ENCODE measurements at places on chromosomes 4 and X.

DNA sequence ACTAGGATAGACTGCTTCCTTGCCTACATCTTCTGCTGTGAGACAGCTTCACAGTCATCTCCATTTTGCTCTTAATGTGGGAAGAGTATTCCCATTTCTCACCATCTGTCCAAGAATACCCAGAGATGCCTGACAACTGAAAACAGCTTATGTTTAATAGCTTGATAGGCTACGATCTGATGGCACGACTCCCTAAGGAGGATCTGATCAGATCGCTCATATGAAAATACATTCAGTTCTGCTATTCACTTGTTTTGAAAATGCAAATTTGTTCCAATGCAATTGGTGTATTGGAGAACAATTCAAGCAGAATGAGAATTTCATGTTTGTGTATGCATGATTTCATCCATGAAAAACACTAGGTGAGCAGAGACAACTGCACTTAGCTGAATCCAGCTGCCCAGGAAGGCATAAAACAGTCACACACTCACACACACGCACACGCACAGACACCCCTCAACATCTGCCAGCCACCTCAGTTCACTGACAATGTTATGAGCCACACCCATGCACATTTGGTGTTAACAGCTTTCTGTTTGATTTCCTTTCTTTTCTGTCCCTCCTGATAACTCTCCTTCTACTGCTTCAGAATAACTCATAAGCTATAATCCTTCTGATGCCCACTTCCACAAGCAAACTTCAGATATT, 29.6 kb downstream of the TRIML1 start:
- DNase-seq = no peak

- DNase-seq = peak; percentile 62
Measured at GRCh38 chr4:83535520-83536361, at the start of gene GPAT3. Gene GPAT3, plus strand, starts transcription at chr4:83536108. Its CDS starts 515 bp downstream, at chr4:83536623.

GRCh38 chr4:155675709-155676429, 9.2 kb downstream of the GUCY1A1 start:
- DNase-seq = no peak

DNA sequence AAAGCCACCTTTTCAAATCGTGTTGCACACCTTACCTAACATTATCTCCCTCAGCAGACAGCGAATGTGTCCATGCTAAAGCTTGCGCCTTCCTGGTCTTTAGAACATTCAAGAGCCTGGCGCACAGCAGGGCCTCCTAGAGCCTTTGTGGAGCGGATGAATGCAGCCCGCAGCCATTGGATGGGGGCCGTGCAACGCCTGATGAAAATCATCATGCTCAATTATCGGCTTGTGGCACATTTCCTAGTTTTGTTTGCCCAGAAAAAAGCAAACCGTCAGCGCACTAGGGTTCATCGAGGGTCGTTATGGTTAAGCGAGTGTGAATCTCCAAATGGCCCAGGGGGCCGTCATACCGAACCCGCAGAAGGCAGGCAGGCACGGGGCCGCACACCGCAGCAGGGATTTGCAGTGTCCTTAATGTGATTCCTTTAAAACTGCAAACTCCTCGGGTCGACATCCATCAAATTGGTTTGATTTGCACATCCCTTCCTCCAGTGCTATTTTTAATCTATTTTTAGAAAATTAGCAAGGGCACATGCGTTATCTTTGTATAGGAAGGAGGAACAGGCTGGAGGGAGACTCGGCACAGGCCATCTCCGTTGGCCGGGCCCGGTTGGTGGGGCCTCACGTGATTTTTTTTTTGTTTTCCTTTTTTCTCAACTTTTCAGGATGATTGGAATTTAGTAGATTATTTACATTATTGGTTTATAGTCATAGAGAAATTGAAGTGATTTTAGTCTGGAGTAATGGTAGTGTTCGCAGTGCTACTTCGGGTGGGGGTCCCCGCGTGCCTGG, 53.1 kb downstream of the ABLIM2 start:
- DNase-seq = no peak

GRCh38 chr4:152515678-152516077, 20.2 kb downstream of the FBXW7 start:
- DNase-seq = no peak
